Fibroblast of skin of left quadriceps (primary cell): ENCODE measurements at places on chromosomes 11 and 22.

GRCh38 chr11:61254403-61255025, 13.5 kb downstream of the PGA5 start:
- peak; percentile 7 for DNase-seq

DNA sequence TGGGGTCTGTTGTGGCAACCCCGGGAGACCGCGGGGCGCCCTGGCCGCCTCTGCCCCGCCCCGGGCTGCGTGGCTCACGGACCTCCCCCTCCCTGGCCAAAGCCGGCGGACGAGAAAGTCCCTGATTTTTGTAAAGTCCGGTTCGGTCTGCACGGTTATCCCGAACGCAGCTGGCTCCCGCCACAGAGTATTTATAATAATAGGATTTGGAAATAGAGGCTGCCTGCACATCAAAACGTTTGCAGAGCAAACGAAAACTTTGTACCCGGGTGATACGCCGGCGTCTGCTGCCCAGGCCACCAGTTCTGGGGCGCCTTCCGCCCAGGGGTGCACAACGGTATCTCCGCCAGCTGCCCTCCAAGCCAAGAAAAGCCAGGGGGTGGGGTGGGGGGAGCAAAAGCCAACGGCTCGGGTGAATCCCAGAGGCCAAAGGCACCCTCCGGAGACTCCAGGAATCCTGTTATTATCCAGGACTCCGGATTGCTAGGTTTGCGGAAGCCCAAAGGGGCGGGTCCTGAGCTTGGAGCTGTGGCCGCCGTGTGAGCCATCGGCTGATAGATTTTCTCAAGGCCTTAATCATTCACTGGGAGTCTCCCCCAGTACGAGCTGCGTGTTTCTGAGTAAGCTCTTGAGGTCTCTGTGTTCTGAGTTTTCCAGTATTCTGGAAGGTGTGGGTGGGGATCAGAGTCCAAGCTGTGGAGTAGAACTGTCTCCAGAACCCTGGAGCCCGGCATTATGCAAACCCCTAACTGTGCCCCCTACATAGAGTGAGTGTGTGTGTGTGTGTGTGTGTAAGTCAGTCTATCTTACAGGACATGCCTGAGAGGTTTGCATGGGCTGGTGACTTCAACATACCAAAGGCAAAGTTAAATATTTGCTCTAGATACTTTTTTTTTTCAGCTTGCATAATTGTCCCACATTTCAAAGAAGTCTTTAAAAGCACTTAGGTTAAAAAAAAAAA, 673 bp upstream of the SHANK2 start:
- no peak for DNase-seq

DNA sequence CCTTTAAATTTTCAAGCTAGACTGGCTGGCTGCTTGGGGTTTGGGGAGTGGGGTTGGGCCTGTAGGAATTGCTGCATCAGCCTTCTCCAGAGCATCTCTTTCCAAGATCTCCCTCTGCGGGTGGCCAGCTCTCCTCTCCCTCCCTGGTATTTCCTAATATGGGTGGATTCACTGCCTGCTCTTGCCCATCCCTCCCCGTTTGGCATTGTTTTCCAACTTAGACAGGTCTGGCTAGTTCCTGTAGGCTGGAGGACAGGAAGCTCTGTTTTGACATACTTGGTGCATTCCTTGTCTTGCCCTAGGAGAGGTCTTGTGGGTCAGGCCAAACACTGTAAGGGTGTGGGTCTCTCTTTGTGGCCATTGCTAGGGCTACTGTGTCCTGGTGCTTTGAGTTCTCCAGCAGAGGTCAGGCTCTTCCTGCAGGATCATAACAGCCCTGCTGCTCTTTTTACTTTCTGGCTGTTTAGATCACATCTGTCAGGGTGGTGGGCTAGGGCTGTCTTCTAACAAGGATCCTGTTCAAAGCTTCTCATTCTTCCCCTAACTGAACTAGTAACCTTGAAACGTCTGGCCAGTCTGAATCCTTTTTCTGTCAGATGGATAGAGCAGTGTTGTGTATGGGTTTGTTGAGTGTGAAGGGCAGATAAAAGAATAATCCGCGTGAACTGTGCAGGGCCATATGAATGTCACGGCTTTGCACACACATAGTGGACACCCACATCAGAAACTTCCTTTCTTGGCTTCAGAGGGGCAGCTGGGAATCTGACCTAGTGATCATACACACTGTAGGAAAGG, 18.3 kb upstream of the MICALL1 start:
- peak; percentile 72 for DNase-seq

- DNase-seq, result no peak
Measured at GRCh38 chr22:44182588-44183286, 2.0 kb downstream of the PARVG start.

GRCh38 chr11:35146711-35147110, 7.7 kb downstream of the CD44 start:
- DNase-seq, result no peak

DNA sequence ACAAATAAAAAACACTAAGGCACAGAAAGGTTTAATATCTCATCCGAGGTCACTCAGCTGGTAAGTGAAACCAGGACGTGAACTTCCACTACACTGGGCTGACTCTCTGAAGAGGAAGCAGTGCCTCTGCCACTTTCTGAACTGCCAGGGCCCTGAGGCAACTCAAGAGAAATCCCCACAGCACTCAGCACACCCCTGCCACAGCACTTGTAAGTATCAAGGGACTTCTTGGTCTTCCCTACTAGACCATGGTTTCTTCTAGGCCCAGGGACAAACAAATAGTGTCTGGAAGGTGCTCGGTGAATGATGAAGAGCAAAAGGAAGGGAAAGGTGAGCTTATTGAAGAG, 49.7 kb downstream of the RPL27A start:
- DNase-seq, result no peak

GRCh38 chr11:117941976-117942654, 12.9 kb upstream of the TMPRSS13 start:
- no peak for DNase-seq

DNA sequence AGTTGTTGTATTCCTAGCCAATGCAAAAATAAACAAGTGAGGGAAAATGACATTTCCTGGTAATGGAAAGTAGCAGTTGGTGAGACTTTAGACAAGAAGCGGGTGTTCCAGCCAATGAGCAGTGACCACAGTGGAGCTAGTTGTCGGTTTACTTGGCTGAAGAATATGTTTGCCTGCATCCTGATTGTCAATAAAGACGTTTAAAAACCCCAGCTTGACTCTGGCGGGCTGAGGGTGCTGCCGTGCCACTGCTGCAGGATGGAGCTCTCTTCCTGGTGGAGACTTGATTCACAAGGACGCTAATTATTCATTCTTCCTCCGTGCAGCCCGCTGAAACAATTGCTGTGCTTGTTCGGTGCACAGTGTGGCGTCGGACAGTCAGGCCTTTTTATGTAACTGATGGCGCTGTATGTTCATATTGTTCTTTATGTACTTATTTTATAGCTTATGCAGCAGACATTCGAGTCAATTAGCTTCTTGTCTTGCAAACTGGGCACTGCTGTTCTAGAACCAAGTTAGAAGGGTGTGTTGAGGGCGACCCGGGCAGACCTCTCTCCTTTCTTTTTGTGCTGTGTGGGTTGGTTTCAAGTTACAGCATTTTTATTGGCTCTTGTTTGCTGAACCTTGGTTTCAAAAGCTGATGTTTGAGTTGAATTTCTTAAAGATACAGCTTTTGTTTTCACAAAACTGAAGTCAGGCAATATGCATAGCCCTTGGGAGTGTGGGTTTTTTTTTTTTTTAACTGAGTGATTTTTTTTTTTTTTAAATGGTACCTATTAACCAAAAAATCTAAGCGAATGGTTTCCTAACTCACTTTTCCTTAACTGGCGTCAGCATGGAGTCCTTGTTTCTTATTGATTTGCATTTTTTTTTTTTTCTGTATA, 153.9 kb downstream of the TEAD1 start:
- no peak for DNase-seq

GRCh38 chr11:107963091-107963490, 34.8 kb downstream of the RAB39A start:
- no peak for DNase-seq

DNA sequence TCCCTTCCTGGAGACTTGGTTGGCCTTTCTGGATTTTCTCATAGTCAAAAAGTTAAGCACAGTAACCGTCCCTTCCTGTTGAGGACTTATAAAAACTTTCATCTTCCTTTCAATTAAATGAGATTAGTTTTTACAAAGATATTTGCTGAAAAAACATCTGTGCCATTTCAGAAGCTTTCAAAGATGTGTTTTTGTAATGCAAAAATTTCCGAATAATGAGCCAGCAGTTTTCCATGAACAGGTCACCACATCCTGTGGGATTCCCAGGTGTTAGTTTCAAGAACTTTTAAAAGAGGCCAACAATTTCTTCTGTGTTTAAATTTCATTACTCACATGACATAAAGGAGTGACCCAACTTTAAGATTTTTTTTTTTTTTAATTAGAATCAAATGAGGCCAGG, 18.0 kb downstream of the NUP50 start:
- DNase-seq, result no peak

- no peak for DNase-seq
Measured at GRCh38 chr11:20443596-20443995, 56.1 kb downstream of the PRMT3 start.

- no peak for DNase-seq
Measured at GRCh38 chr11:29260939-29261705, 755.7 kb downstream of the KCNA4 start.

DNA sequence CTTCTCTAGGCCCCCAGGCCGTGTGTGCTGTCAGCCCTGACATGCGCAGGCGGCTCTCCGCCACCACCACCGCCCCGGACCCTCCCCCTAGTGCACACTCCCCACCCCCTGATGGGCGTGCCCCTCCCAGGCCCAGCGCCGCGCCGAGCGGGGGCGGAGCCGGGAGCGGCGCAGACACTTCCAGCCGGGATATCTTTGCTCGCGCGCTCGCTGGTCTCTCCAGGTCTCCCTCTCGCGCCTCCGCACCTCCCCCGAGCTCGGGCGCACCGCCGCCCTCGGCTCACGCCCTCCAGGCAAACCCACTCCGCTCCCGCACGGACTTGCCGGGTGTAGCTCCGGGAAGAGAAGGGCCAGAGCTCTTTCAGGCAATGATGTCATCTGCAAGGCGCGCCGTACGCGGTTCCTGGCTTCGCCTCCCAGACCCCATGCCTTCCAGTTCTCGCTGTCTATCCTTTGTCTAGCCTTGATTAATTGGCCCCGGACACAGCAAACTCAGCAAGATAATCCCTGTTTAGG, at the start of gene SCN3B:
SCN3B (minus strand) TSS at position 59 of the 516 bp plus-strand sequence. CDS start 823 bp downstream, outside the sequence.
- peak; percentile 17 for DNase-seq

DNA sequence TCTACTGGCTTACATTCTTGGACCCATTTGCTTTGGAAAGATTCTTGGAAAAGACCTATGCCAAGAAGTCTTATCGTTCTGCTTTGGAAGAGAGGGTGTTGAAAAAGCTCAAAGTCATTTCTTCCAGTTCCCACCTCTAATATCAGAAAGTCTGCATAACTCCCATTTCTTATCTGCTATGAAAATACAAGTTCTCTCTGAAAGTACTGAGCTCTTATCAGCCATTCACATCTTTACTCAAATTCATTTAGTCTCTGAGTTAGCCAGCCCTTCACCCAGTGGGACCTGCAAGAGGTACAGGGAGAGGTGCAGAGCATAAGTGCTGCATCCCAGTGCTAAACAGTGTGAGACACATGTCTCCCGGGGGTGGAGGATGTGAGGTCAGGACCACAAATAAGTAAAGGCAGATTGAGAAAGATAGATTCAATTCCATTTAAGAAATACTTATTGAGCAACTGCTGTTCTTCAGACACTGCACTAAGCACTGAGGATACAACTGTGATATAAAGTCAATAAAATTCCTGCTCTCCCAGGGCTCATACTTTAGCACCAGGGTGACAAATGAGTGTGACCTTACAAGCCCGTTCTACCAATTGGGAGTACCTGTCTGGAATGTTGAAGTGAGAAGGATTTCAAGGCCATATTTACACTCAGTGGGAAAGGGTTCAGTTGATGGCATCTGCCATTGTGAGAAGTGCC, 76.7 kb downstream of the PISD start:
- DNase-seq, result no peak

DNA sequence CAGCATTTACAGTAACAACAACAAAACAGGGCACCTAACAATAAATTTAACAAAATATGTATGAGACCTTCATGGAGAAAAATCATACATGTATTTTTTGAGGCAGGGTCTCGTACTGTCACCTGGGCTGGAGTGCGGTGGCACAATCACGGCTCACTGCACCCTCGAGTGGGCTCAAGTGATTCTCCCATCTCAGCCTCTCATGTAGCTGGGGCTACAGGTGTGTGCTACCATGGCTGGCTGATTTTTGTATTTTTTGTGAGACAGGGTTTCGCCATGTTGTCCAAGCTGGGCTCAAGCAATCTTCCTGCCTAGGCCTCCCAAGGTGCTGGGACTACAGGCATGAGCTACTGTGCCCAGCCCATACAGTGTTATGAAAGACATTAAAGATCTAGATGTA, 278.1 kb downstream of the SWAP70 start:
- no peak for DNase-seq

- DNase-seq, result no peak
Measured at GRCh38 chr11:119686177-119686882, 42.7 kb downstream of the NECTIN1 start.

DNA sequence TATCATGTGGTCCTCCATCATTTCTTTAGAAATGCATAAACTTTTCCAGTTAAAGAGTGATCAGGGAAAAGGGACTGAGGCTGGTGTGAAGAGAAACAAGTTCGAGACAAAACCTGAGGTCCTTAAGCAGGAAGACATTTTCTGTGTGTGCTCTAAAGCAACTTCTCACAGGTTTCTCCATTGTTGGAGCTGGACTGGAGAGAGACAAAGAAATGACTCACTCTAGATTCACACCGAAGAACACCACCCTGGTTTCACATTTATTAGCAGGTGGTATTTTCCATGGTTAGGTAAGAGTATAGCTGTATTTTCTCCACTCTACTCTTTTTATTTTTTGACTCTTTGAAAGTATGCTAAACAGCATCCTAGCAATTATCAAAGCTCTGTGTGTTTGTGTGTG, 736.4 kb downstream of the KCNA4 start:
- DNase-seq, result no peak

GRCh38 chr22:42633013-42633412, 7.4 kb downstream of the ATP5MGL start:
- no peak for DNase-seq

- peak; percentile 15 for DNase-seq
Measured at GRCh38 chr11:31870609-31871309, 59.6 kb upstream of the PAX6 start.

DNA sequence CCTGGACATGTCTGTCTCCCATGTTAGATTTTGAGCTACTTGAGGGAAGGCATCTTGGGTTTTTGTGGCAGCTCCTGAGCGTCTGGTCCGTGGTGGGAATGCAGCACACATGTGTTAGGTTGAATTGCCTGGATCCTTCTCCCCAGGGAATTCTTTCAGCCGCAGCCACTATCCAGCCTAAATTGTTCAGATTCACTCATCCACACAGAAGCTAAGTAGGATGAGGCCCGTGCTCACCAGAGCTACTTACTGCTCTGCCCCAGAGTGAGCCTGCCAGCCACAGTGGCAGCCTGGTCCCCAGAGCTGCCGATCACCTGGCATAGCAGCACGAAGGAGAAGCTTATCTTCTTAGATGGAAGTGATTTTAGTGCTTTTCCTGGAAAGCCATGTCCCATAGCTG, 34.4 kb upstream of the SORL1-AS1 start:
- DNase-seq, result no peak

DNA sequence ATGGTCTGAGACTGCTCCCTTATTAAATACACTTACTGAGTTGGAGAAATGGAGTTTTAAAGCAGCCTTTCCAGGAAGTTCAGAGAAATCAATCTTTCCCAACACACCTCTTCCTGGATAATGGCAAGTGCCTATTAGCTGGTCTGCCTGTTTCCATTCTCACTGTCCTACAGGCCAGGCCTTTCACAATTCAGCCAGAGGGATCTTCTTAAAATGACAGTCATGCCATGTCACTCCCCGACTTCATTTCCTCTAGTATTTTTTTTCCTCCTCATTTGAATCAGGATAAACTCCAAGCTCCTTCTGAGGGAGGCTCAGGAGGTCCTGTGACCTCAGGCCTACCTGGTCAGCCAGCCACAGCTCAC, 62.6 kb downstream of the FDX1 start:
- no peak for DNase-seq

GRCh38 chr11:58575377-58576020, at the start of gene LPXN:
TSS of gene LPXN (minus strand) at chr11:58575856. CDS start at chr11:58575772, 84 bp downstream.
- no peak for DNase-seq
